T-helper 17 cell (primary cell): ENCODE measurements at places on chromosomes 1 and 21.

DNA sequence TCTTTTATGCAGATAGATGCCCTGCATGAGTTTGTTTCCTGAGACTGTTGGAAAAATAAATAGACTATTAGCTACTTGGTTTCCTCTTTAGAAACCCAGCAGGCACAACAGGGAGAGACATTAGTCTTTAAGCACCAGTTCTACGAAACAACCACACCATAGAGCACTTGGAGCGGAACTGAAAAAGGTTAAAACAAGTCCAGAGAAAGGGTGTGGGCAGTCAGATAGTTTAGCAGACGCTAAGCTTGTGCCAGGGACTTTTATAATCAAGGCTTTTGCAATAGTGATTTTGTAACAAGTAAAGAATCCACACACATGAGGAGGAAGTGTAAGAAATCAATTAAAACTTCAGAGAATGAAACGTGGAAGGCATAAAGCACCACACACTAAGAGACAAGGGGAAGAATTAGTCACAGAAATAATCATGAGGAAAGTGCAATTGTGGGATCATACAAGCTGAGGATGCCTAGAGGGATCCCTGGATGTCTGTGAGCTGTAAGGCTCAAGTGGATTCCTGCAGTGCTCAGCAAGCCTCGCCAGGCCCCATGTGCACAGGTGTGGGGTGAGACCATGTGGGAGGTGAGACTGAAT, 37.8 kb upstream of the TLR5 start:
- DNase-seq: no peak

DNA sequence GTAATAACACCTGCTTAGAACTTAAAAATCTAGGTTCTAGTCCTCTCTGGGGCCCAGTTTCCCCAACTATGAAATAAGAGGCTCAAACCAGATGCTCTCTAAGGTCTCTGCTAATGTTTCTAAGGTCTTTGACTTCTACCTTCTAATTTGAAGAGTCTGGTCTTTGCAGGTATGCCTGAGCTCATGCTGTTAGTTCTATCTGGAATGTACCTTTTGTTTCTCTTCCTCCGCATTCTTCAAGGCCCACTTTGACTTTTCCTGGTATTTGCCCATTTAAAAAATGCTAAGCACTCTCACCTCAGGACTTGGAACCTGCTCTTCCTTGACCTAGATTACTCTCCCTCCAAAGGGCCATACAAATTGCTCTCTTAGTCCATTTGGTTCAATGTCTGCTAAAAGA, 13.5 kb downstream of the SLC35D1 start:
- no peak for DNase-seq

GRCh38 chr1:3465935-3466321, 11.5 kb downstream of the ARHGEF16 start:
- DNase-seq: no peak

GRCh38 chr1:24959623-24959975, 29.5 kb upstream of the RUNX3 start:
- DNase-seq: no peak

DNA sequence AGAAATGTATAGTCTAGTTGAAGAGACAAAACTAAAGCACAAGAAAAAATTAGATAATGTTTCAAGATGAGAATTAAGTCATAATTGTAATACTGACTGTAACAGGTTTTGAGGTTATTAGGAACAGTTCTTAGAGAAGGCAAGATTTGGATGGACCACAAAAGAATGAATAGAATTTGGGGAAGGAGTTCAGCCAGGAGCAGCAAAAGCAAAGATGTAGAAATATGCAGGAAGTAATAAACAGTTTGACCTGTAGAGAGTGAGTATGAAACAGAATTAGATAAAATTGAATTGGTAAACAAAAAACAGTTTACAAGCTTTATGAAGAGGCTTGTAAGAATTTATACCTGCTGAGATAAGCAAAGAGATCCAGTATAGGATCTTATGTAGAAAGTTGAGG, 16.3 kb downstream of the VPS45 start:
- no peak for DNase-seq

DNA sequence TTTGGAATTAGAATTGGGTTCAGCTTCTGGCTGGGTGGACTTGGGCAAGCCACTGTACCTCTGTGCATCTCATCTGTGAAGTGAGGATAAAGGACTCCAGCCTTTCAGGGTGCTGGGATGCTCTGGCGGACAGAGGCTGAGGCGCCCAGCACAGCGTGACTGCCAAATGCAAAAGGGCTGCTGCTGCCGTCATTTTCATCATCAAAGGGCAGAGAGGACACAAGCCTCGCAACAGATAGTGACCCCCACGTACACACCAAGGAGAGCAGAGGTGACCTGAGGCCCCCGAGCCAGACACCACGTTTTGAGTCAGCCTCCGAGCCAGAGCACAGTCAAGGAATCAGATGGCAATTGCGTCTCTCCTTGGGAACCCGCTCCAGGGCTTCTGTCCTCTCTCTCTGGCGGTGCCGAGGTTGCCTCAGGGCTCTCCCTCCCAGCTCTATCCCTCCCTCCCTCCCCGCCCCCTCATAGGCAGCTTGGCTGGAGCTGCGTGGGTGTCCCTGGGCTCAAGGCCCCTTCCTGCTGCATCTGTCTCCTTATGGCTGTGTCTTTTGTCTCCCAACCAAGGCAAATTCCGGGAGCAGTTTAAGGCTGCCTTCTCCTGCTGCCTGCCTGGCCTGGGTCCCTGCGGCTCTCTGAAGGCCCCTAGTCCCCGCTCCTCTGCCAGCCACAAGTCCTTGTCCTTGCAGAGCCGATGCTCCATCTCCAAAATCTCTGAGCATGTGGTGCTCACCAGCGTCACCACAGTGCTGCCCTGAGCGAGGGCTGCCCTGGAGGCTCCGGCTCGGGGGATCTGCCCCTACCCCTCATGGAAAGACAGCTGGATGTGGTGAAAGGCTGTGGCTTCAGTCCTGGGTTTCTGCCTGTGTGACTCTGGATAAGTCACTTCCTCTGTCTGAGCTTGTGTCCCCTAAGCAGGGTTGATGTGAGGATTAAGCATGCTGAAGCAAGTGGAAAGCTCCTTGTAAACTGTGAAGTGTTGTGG, 9.0 kb downstream of the HCRTR1 start:
- no peak for DNase-seq

- no peak for DNase-seq
These were observed 18.4 kb upstream of the KHDRBS1 start for GRCh38 chr1:31995263-31995662.

DNA sequence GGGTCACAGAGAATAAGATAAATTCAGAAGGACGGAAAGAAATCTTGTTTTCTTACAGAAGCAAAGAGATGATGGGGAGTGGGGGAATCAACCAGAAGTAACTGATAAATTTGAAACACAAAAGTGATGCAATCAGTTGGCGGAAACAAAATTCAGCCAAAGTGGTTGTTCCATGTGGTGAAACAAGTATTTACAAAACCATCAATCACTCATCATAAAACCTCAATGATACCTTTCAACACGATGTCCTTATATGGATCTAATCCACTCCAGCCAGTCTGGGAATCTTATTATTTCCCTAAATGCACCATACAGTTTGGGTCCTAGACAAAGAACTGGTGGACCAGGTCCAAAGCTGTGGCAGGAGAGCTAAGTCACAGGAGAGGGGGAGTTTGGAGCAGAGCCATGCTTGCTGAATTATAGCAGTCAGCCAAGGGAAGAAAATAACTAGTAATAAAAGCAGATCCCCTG, 303.8 kb upstream of the LRRC7 start:
- no peak for DNase-seq

GRCh38 chr1:187721216-187721615, 892.5 kb downstream of the PLA2G4A start:
- DNase-seq: no peak

DNA sequence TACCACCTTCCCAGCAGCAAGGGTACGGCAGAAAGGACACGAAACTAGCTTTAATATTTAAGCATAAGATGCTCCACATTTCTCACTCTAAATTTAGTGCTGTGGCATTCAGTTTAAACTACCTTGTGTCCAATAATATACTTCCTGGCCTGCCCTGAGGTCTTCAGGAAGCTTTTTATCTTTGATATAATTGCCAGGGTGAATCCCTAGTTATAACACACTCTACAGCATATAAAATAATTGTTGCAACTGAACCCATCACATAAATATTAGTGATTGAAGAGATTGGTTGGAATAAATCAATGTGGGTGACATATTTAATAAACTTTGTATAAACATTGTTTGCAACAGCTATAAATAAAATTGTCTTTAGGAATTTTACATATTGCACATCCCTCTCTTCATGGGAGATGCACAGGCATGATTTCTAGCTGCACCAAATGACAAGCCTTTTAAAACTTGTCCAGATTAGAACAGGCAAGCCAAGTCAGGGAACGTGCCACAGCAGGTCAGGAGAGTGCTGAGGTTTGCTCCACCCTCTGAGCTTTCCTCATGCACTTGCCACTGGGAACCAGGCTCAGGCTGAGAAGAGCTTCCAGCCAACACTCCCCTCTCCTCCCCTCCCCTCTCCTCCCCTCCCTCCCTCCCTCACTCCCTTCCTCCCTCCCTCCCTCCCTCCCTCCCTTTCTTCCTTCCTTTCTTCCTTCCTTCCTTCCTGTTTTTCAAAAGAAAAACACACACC, 623.2 kb upstream of the PKN2 start:
- DNase-seq: no peak

DNA sequence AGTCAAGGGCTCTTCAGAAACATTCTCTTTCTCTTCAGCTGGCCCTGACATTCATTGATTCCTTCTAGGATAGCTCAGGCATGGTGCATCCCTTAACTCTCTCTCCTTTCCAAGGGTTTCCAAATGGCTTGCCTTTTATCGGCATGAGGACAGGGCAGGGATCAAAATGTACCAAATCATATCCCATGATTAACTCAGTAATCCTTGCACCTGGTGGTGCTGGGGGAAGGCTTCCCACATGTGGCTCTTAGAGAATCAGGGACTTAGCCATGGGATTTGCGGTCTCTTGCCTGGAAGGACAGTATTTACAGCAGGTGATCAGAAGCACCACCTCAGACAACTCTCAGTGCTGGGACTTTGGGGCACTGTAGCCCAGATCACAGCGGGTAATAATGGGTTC, 46.2 kb upstream of the EDEM3 start:
- no peak for DNase-seq

DNA sequence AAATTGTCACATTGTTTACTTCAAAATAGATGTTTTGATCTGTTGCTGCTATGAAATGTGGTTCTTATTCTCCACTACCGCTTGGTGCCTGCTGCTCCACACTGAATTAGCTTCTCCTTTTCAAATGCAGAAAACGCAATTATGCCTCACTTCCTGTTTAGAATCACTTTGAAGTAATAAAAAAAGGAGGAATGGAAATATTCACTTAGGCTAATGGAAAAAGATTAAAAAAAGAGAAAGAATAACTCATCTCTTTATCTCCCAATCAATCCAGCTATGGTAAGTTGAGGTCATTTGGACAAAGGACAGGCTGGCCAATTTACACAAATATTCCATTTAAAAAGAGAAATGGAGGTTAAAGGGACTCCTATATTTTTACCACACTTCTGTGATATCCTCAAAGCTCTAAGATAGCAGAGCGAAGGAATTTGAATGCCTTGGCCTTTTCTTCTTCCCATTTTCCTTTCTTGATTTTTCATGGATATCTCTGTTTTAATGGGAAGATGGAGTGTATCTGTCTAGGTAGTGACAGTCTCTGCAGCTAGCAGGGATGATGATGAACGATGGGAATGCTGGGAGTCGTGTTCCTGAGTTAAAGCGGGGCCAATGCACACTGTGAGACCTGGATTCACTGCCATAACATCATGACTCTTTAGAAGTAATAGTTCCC, 35.7 kb downstream of the RGS5 start:
- DNase-seq: no peak

DNA sequence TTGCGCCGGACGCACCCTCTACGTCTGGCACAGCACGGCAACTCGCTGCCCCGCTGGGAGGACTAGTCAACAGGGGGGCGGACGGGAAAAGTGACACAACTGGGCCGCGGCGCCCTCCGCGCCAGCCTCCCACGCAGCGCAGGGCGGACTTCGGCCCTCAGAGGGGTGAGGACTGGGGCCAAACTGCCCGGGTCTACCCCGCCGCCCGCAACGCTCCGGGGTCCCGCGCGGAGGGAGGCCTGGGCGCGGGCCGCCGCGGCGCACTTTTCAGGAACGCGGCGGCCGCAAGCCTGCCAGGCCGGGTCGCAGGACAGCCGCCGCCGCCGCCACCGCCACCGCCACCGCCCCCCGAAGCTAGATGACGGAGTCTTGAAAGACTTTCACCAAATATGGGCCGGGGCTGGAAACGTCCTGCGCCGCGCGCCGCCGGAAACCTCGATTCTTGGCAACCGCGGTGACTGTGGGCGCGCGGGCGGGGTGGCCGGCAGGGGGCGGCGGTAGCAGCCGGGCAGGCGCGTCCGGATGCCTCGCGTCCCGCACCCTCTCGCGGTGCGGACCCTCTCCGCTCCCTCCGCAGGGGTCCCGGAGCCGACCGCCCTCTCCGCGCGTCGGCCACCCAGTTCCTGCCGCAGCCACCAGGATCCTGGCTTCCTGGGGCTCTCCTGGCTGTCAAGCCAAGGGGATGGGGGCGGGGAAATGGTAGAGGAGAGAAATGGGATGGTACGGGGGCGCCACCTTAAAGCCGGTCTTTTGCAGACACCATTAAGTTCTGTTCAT, 3.7 kb upstream of the CCN1 start:
- DNase-seq: no peak

GRCh38 chr21:34105947-34106541, 32.7 kb downstream of the MRPS6 start:
- no peak for DNase-seq

DNA sequence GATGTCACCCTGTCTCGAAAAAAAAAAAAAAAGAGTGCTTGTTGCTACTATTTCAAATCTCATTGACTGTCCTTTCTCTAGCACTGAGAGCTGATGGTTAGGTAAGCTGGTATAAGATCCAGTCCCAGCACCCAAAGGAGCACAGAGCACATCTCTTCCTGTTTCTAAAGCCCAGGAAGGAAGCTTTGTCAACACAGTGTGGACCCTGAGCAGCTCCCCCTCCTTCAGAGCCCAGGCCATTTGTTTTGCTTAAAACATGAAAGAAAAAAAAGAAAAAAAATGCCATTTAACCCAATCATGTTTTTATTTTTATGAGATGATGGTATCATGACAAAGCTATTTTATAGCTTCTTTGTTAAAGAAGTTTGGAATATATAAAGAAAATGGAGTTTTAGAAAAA, 184.1 kb upstream of the DUSP10 start:
- DNase-seq: no peak

- no peak for DNase-seq
These were observed 55.1 kb downstream of the SLC22A15 start for GRCh38 chr1:116031302-116031835.
